ENCODE measurements at places on chromosomes 5 and 9.
A peak's percentile ranks its signal among the peaks of the same experiment; 100 is the strongest.

DNA sequence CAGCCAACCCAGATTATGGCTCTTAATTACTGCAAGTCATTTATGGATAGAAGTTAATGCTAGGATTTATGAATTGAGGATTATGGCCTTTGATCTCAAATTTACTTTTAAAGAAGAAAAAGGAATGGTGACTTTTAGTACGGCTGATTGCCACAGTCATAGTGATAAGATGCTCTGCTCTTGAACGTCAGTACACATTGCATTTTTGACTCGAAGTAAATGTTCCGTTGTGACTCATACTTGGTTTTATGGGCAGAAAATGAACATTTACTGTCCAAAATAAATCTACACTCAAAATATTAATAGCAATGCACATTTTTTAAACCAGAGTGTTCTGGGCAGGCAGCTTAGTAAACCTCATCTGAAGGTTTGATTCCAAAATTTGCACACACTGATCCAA, 830 bp downstream of the ADAMTSL1 start:
- peak; percentile 67 for DNase-seq

- no peak for DNase-seq
Measured at GRCh38 chr9:76351006-76351405, 43.2 kb downstream of the RFK start.

DNA sequence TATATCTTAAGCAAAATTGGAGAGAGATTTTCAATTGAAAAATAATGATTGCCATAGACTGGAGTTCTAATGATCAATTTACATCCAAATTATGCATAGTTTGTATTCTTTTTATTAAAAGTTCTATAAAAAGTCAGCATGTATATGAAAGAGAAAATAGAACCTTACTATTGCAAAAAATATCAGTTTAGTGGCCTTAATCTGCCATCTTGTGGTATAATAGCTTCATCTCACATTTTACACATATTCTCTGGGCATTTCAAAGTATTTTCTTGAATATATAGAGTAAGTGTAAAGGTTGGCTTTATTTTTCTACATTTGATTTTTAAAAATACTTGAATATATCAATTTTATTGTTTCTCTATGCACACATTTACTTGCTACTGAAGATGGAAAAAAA, 1858.6 kb upstream of the CDH9 start:
- DNase-seq: no peak

DNA sequence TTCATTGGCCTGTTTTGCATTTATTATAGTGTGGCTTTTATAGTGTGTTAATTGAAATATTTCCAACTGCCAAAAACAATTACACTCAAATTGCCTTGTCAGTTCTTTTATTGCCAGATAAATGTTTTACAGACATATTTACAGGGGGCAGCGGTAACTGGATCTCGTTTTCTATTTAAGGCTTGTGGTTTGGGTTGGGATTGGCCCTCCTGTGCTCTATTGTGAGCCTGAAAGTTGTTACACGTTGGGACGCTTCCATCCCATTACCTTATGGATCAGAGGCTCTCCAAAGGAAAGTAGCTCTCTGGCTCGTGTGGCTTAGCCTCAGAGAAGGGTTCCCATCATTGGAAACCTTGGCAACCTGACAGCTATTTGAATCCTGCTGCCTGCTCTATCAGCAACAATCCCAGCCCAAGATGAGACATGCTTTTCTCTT, 20.8 kb downstream of the DNAI1 start:
- DNase-seq: no peak

DNA sequence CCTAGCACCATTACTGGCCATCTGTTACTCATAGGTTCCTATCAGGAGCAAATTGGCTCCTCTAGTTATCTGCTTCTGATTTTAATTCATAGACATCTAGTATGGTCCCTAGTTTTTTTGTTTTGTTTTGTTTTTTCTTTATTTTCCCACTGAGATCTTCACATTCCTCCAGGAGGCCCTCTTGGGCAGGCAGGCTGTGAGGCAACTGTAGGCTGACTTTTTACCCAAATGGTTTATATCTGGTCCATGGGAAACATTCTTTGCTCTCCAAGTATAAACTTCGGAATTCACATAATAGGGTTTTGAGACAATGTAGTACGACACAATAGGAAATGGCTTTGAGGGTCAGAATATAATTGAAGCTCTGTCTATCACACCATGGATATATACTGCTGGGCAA, 250.9 kb upstream of the DAB2 start:
- DNase-seq: no peak

GRCh38 chr5:143206196-143207053, 197.1 kb downstream of the NR3C1 start:
- DNase-seq: no peak

- DNase-seq: no peak
Measured at GRCh38 chr5:137176126-137176525, 323.0 kb downstream of the SPOCK1 start.
